ENCODE measurements at places on chromosomes 1 and 21.

GRCh38 chr1:228194436-228194835 is 13.4 kb upstream of the OBSCN start:
- no peak for DNase-seq

DNA sequence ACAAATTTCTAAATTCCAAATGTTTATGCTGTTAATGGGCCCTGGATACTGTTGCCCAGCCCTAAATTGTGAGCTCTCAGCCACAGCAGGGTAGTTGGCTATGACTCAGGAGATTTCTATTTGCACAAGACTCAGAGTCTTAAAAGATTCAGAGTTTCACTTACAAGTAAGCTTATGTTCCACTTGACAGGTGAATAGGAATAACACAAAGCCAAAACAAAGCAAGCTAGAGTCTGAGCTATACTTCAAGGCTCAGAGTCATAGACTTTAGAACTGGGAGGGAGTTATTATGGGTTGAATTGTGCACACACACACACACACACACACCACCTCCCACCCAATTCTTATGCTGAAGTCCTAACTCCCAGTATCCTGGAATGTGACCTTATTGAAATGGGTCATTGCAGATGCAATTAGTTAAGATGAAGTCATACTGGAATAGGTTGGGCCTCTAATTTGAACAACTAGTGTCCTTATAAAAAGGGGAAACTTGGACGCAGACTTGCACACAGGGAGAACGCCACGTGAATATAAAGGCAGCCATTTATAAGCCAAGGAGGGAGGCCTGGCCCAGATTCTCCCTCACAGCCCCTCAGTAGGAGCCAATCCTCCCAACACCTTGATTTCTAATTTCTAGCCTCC is 30.2 kb downstream of the PRDX6 start:
- no peak for DNase-seq

GRCh38 chr1:51325878-51326755 is 4.2 kb downstream of the TTC39A start:
- DNase-seq, result no peak

DNA sequence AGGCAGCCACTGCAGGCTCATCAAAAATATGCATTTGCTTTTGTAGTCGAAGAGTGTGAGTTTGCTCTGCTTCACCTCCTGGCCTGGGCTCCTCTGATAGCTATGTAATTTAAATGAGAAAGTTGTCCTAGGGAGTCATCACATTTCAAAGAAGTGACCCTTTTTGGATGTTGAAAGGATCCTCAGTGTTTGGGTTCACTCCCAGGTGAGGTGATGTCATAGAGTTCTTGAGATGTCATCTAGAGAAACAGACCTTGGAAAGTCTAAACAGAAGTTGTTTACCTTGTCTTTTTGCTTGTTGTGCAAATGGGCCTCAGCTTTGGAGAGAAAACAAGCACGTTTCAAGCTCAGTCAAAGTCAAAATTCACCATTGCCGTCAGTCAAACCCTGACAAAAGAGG is 92.0 kb upstream of the BARHL2 start:
- DNase-seq, result no peak

- DNase-seq, result no peak
Measured at GRCh38 chr1:225907341-225907740, 16.7 kb downstream of the PYCR2 start.

DNA sequence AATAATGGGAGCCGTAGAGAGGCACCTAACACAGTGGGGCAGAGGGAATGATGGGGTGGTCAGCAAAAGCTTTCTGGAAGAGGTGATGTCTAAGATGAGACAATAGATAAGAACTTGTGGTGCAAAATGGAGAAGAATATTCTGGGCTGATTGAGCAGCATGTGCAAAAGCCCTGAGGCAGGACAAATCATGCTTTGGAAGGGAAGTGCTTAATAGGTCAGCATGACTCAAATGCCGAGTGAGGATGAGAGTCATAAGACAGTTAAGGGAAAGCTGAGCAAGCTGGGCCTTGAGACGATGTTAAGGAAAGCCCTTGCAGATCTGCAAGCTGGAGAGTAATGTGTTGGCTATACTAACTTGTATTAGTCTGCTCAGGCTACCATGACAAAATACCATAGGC is 37.3 kb upstream of the ASB17 start:
- no peak for DNase-seq

- DNase-seq, result no peak
Measured at GRCh38 chr1:9212735-9213134, 21.8 kb upstream of the H6PD start.

- no peak for DNase-seq
Measured at GRCh38 chr21:33892853-33893252, 22.8 kb downstream of the ATP5PO start.
